Right renal pelvis (tissue), 4 donors: ENCODE measurements at places on chromosomes 5 and 9.

DNA sequence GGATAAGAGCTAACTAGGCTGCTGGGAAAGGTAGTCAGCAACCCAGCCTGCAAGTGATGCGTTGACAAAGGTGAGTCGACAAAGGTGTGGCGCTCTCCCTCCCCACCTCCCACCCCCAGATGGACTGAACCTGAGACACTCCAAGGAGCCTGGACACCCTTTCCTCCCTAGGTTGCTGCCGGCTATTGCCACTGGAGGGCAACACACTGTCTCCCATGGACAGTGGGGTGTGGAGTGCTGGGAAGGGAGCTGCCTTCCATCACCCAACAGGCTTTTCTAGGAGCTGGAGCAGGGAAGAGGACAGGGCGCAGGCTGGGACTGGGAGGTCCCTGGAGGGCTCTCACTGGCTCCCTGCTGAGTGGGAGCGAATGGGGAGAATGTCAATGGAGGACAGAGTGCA lies 75.4 kb upstream of the ARAP3 start:
- no peak for DNase-seq

GRCh38 chr5:10158886-10159285 lies 90.8 kb downstream of the ATPSCKMT start:
- DNase-seq = no peak

- DNase-seq = no peak
These were observed 197.1 kb downstream of the CDH18 start for GRCh38 chr5:19790829-19791466.

DNA sequence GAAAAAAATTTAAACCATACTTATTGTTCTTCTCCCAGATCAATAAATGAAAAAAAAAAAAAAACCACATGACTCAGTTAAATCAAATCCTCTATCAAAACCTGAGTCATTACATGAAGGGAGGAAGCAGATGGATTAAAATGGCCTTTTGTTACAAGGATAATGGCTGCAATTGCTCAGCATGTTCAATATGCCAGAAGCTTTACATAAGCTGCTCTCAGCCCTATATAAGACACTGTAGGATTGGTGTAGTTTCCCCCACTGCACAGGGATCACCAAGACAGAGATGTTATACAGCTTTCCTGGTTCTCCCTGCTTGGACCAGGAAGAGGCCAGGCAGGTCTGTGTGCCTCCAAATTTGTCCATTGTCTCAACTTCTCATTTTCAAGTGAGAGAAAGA lies 101.6 kb upstream of the MAP1B start:
- no peak for DNase-seq

DNA sequence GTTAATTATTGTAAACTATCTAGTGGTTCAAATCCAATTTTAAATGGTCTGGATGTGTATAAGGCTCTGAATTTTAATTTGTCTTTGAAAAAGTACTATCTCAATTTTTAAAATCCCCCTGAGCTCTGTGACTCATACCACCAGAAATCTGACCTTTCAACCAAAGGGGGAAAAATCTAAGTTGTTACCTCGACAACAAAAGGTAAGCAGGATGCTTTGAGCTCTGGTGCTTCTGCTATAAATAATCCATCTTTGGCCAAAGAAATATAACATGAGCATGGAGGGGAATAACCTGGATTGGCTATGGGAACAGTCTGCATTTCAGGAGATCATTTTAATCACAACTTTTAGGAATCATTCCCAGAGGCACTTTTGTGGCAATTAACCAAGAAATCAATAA lies 76.3 kb upstream of the PCSK1 start:
- DNase-seq = no peak

GRCh38 chr9:81002242-81002641 lies 687.1 kb downstream of the TLE1 start:
- DNase-seq = no peak

- DNase-seq = no peak
These were observed 280.4 kb downstream of the PSAT1 start for GRCh38 chr9:78577156-78577906.

DNA sequence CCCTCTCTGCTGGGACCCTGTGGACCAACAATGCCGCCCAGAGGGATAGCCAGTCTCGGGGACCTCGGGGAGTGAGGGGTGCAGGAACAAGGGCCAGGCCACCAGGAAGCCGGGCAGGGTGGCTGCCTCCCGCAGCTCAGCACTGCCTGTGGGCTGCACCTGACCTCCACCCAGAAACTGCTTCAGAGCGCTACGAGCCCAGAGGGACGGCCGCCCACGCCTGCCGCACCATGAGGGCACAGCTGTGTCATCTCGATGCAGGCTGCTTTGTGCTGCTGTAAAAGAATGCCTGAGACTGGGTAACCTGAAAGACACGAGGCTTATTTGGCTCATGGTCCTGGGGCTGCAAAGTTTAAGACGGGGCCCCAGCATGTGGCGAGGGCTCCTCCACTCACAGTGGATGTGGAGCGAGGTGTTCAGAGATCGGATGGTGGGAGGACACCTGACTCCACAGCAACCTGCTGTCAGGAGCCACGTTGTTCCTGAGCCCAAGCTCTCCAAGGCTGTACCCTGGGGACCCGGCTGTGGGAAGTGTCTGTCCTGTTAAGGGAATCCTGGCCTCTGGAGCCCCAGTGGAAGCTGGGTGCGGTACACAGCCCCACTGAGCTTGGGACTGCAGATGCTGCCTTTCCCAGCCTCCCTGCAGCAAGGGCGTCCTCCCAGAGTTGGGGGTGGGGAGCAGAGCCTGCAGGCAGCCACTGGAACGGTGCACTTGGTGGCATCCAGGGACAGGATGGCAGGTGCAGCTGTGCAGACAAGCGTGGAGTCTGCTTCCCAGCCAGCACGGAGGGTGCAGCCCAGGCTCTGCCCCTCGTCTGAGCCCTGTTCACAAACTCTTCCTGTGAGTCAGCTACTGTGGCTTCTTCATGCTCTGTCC lies 11.8 kb upstream of the ZDHHC11 start:
- DNase-seq = no peak

GRCh38 chr9:134172198-134173126 lies 8.1 kb upstream of the RNU6ATAC start:
- DNase-seq = no peak

DNA sequence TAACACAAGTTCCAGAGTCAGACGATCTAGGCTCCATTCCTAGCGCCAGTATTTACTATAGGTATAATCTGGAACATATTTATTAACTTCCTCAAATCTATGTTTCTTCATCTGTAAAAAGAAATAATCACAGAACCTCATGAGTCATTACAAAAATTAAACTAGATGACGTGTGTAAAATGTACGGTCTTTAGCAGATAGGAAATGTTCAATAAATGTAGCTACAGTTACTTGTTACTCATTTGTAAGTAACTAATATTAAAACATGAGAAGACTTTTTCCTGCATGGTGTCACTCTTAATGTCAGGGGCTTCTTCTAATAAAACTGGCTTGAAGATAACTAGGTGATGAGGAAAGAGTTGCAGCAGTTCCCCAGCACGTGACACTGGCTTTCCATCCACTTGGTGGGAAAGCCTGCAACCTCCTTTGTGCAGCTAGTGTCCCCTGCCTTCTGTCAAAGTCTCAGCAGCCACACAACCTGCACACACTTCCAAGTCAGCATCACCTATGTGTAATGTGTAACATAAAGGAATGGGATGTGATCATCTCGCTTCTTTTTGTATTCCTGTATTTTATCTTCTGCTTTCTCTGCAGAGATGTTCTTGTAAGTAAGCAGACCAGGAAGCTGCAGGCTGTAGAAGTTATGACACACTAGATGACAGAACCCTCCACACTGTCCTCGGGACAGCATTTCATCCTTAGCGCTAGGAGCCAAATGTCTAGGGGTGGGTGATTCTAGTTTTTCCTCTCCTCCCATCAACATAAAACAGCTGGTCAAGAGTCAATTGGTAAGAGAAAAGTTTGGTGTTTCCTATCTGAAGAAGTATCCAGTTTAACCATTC lies 1.8 kb upstream of the JAKMIP2 start:
- no peak for DNase-seq

DNA sequence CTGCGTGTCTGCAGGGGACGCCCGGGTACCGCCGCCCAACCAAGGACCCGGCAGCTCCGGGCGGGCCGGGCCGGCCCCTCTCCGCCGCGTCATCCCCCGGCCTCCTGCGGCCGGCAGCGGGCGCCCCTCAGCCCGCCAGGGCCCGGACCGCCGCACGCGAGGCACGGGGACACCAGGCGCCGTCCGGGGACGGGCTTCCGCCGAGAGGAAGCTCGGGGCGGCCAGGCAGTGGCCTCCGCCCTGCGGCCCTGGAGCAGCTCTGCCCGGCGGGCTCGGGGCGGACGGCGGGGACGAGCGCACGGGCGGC lies 373 bp downstream of the FBXW5 start:
- no peak for DNase-seq

GRCh38 chr9:91223000-91223399 lies 138.7 kb downstream of the AUH start:
- DNase-seq = no peak

- no peak for DNase-seq
These were observed 305.7 kb downstream of the ENC1 start for GRCh38 chr5:74334762-74335384.

DNA sequence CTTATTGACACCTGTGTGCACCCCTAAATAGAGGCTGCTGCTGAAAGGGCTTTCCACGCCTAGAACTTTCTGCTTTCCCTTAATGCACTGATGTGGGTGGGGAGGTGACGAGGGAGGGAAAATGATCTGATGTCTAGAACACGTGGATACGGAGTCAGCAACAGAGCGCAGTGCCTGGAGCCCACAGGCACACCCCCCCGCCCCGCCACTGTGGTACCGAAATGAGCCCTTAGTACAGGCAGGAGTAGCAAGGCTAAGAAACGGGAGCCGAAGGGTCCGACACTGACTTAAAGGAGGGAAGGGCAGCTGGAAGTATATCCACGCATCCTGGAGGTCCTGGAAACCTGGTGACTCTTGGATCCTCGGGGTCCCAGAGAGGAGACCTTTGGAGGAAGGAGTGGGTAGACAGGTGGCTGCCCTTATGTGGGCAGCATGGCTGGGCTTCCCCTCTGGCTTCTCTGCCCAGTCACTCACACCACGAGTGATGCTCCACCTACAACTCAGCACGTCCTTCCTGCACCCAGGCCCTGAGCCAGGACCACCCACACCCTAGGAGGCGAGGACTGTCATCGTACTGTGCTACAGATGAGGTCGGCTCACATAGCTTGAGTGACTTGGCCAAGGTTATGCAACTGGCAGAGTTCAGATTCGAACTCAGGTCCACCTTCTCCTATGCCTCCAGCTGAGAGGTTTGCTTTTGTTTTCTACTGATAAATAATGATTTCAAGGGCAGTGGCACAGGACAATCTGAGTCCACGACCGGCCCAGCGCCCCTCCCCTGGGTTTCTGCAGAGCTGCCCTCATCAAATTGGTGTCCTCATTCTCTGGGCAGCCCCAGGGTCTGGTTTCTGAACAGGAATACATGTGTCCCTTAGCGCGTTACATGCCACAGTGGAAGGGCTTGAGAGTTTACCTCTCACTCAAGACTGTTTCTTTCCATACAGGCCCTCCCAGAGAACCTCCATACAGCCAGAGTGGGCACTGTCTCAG lies 4.7 kb upstream of the VAV2 start:
- DNase-seq = no peak

- no peak for DNase-seq
These were observed 80.4 kb upstream of the NIPBL start for GRCh38 chr5:36796155-36796554.

- DNase-seq = no peak
These were observed 5.6 kb downstream of the ADAMTSL2 start for GRCh38 chr9:133539991-133540697.

DNA sequence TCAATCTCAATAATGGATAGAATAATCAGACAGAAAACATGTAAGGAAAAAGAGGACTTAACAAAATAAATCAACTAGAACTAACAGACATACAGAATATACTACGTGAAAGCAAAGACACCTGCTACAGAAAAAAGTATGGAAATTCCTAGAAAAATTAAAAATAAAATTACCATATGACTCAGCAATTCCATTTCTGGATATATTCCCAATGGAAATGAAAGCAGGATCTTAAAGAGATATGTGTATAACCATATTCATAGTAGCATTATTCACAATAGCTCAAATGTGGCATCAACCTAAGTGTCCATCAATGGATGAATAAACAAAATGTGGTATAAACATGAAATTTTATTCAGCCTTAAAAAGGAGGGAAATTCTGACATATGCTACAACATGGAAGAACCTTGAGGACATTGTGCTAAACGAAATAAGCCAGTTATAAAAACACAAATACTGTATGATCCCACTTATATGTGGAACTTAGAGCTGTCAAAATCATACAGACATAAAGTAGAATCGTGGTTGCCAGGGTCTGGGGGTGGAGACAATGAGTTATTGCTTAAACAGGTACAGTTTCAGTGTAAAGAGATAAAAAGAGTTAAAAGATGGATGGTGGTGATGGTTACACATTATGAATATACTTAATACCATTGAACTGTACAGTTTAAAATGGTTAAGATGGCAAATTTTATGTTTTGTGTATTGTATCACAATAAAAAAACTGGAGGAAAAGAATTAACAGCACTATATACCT lies 6.9 kb downstream of the PLAA start:
- DNase-seq = no peak

- DNase-seq = no peak
These were observed 25.0 kb upstream of the SUSD3 start for GRCh38 chr9:93033531-93033930.

DNA sequence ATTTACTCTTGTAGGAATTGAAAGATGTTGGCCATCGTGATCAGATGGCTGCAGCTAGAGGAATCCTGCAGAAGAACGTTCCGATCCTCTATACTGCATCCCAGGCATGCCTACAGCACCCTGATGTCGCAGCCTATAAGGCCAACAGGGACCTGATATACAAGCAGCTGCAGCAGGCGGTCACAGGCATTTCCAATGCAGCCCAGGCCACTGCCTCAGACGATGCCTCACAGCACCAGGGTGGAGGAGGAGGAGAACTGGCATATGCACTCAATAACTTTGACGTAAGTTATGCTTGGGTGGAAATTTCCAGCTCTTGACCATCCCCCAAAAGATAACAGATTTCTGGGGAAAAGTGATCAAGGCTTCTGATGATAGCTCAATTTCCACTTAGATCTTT lies 50.6 kb downstream of the LRRTM2 start:
- DNase-seq = no peak

DNA sequence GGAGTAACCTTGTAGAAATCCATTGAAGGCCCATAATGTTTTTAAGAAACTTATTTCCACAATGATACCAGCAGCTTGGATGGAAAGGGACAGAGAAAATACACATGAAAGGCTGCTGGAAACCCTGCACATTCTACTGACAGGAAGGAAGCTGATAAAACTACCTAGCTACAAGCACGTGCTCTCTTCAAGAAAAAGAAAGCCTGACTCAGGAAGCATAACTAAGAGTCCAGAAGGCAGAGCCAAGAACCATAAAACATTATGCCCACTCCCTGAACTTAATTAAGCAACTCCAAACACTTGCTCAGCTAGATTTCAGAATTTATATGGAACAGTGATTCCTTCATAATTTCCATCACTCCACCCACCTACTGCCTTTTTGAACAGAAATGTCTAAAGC lies 430.8 kb downstream of the SEMA5A start:
- no peak for DNase-seq
